GM12892 (cell line): ENCODE measurements at places on chromosomes 16 and 17.
A peak's percentile ranks its signal among the peaks of the same experiment; 100 is the strongest.

DNA sequence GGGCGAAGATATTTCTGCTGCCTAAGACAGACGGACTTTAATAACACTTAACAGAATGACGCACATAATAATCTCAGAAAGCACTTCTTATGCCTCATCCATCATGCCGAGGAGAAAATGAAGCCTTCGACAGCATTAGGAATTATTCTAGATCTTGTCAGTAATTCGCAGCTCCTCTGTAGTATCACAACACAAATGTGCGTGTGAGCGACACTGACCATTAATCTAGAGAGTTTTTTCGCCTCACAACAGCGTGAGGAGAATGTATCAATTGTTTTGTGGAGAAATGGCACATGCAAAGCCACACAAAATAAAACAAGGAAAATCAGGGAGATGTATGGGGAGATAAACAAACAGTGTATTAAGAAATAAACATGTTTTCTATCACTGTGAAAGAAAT is 410.2 kb upstream of the PSMD7 start:
- no peak for DNase-seq

- DNase-seq: no peak
These were observed 15.0 kb upstream of the PEMT start for GRCh38 chr17:17606416-17607000.

- DNase-seq: no peak
These were observed 84.8 kb downstream of the KATNIP start for GRCh38 chr16:27634779-27635178.

- no peak for DNase-seq
These were observed 324.1 kb downstream of the ZFHX3 start for GRCh38 chr16:72723781-72724180.

GRCh38 chr16:19882186-19882585 is 2.5 kb downstream of the GPRC5B start:
- DNase-seq: no peak

DNA sequence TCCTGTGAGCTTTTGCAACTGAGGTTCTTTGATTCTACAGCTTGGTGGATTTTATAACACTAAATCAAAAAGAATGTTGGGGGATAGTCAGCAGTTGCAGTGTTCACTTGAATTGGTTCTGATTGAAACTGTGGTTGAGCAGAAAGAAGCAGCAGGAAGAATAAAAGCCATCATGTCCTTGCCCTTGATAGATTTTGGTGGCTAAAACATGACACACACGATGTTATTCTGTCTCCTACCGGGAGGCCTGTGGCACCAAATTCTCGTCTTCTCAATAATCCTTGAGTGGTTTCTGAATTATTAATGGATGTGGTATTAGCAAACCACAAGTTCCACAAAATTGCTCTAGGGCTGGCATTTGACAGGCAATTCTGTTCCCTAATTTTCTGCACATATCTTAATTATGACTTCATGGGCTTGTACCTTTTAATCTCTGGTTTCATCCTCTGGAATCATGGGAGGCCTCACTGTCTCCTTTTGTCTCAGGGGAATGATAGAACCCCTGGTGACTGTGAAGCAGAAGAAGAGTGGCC is 338.2 kb downstream of the SNX29 start:
- no peak for DNase-seq

DNA sequence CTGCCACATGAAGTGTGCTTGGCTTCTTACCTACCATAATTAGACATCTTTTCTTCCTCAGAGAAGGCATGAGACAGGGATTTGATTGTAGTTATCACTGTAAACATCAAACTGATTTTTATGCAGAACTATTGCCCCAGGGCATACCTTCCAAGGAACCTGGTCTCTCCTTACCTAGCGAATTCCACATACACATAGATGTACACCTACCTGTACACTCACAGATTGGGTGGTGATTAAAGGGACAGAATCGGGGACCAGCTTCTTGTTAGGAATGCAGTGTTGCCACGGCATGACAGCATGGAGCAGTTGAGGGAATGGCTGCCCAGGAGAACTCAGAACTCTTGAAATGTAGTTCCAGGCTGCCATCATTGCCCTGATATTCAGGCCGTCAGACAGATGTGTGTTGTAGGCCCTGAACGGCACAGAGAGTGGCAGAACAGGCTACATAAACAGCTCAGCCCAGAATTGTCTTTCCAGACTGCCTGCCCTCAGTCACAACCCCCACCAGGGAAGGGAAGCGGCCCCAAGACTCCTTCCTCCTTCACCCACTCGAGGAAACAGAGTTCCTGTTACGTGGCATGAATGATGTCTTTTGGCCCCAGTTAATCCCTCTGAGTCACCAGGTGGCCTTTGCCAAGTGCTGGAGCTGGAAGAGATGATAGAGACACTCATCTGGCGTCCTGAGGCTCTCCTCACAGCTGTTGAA is 17.8 kb upstream of the NAGLU start:
- DNase-seq: no peak

- DNase-seq: peak; percentile 52
These were observed 14.2 kb downstream of the KIF1C start for GRCh38 chr17:5011928-5012327.
